ENCODE measurements at places on chromosomes 4 and X.

DNA sequence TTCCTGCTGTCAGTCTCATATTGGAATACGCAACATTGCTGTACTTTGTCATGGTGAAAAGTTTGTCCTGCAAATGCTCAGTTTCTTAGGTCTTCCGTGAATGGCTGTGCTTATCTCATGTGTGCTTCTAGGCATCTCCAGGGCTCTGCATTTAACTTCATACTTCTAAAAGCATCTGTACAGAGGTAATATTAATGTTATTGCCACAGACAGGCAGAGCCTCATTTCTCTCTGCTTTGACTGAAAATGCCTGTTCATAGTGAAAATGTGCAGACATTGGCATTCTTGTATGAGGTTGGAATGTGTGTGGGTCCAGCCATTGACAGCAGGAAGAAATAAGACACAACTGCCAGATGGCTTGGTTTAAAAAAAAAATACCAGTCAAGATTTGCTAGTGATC lies 140.1 kb upstream of the TTC29 start:
- no peak for DNase-seq

DNA sequence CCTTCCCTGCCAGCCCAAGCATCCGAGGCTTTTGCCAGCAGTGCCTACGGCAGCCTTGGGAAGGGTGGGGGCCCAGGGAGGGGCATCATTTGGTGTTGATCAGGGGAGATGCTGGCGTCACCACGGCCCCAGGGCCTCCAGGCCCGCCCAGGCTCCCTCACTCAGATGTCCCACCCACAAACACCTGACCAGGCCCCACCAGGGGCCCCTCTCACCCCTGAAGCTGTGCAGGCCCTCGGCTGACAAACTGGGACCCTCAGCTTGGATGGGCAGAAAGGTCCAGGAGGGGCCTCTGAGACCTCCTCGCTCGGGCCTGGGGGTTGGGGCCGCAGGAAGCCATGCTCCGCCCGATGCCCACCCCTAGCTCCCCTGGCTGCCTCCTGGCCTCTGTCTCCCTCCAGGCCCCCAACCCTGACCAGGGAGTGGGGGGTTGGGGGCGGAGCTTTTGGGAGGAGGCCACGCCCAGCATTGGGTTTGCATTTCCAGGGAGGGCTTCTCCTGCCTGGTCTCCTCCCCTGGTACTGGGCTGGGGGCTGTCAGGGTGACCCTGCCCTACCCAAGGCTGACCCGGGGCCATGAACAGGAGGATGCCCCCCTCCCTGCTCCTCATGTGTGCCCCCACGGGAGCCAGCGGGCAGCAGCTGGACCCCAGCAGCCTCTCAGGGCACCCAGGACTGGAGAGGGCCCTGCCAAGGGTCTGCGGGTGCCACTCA lies 33.4 kb upstream of the SPON2 start:
- no peak for DNase-seq

GRCh38 chr4:111671756-111672155 lies 473.5 kb upstream of the FAM241A start:
- no peak for DNase-seq

GRCh38 chr4:90857081-90857820 lies 730.1 kb downstream of the CCSER1 start:
- DNase-seq, result no peak

DNA sequence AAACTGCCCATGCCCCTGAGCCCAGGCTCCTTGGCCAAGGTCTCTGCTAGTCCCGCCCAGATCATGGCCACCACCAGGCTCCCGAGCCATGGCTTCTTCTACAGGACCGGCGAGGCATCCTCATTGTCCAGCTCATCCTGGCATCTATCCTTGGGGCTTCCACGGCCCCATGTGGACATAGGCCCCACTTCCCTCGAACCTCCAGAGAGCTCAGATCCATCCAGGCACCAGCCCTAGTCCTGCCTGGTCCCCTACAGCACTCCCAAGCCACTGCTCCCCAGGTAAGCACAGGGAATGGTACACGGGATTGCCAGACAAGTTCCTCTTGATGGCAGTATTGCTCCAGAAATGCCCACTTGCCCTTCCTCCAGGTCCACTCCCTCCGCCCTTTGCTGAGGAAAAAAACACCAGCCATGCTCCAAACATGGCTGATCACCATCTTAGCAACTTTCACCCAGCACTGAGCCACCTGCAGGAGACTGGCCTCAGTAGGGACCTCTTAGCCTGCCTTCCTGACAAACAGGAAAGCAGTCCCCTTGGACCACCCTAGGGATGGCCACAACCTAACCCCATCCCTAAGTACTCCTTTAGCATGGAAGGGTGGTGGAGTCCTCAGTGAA lies 272.1 kb upstream of the AGTR2 start:
- DNase-seq, result peak; percentile 24

GRCh38 chr4:73589887-73590801 lies 30.1 kb downstream of the RASSF6 start:
- no peak for DNase-seq

Data from stimulated activated CD8-positive, alpha-beta memory T cell treated with anti-CD3 and anti-CD28 coated beads, Interleukin-4, amount 100 ng/mL, for 24 hours (primary cell).